GM13977 (cell line): ENCODE measurements at places on chromosomes 6 and 20.

GRCh38 chr20:12695937-12696336 is 312.8 kb upstream of the SPTLC3 start:
- no peak for DNase-seq

- DNase-seq: no peak
Observed at GRCh38 chr6:32147401-32148132, 4.2 kb downstream of the PRRT1 start.

GRCh38 chr6:3442431-3443220 is 14.2 kb downstream of the SLC22A23 start:
- no peak for DNase-seq

DNA sequence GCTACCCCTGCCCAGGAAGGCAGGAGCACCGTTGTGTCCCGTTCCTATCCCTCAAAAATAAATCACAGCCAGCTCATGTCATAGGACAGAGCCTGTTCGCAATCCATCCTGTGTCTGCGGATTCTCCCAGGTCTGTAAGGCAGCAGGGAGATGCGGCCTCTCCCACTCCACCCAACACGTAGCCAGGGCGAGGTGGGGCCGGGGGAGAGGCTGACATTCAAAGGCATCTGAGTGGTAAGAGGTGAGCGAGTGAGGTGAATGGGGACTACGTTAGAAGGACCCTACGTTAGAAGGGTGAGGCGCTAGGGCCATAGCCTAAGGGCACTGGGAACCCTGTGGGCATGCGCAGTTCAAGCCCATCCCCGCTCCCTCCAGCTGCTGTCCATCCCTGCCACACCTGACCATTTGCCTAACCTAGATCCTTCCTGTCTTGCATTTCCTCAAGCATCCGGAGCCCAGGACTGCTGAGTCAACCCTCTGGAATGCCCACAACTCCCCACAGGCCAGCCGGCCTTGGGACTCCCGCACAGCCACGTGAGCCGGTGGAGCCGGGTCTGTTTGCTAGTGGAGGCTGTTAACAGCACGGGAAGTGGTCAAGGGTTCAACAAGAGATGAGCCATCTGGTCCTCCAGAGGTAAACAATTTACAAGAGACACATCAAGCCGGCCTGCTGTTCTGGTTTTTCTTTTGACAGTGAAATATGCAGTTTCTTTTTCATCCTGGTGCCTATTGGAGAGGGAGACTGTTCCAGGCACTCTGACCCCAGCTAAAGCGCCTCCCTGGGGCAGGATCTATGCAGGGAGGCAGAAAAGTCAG is 45.9 kb downstream of the RIPOR3 start:
- DNase-seq: no peak

DNA sequence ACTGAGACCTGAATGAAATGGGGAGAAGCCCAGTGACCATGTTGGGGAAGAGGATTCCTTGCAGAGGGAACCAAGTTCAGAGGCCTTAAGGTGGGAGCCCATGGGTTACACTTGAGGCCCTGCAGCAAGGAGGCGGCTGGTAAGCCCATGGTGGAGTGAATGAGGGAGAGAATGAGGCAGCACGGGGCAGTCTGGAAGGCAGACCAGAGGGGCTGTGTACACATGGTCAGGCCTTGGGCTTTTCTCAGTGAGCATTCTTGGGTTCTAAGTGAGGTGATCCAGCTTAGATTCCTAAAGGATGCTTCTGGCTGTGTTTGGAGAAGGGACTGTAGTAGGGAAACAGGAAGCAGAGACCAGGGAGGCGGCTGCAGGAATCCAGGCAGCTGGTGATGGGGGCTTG is 19.0 kb downstream of the RNF114 start:
- no peak for DNase-seq
